HFF-Myc (cell line): ENCODE measurements at places on chromosomes 5 and 9.

GRCh38 chr5:178145965-178146820 is 7.5 kb downstream of the NHP2 start:
- DNase-seq, result no peak

- DNase-seq, result peak; percentile 1
These were observed 56.2 kb downstream of the DENND4C start for GRCh38 chr9:19286634-19287188.

- DNase-seq, result no peak
These were observed 50.5 kb downstream of the RALGPS1 start for GRCh38 chr9:126965077-126965476.

DNA sequence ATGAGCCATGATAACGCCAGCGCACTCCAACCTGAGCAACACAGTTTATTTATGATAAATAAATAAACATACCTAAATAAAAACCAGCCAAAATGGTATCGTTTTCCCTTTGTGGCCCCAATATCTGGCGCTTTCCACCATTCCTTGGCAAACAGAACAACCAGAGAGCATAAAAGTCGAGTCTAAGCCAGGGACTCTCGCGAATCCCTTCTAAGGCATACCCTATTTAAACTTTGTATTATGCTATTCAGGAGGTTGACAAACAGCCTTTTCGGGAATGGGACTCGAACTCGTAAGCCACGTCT is 386 bp upstream of the MATR3 start:
- no peak for DNase-seq

GRCh38 chr9:74907085-74907484 is 19.4 kb upstream of the TRPM6 start:
- DNase-seq, result no peak

GRCh38 chr9:34501889-34502425 is 20.8 kb downstream of the ENHO start:
- DNase-seq, result no peak

DNA sequence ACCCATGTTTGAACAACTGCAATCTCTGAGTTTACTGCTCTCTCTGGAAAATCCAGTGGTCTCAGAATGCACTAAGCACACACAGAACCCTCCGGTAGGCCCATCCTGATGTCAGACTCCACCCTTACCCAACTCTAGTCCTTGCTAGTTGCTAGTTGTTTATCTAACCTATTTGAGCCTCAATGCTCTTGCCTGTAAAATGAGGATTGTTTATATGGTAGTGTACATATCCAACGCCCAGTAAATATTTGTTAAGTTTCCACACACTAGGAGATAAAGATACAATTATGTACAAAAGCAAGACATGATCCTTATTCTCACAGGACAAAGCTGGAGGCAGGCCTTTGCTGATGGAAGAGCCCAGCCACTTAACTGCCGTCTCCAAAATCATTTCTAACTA is 192.2 kb downstream of the SPOCK1 start:
- DNase-seq, result no peak

- DNase-seq, result no peak
These were observed 19.0 kb downstream of the C9orf152 start for GRCh38 chr9:110188991-110189390.

GRCh38 chr5:76165711-76166374 is 82.7 kb downstream of the SV2C start:
- DNase-seq, result no peak

DNA sequence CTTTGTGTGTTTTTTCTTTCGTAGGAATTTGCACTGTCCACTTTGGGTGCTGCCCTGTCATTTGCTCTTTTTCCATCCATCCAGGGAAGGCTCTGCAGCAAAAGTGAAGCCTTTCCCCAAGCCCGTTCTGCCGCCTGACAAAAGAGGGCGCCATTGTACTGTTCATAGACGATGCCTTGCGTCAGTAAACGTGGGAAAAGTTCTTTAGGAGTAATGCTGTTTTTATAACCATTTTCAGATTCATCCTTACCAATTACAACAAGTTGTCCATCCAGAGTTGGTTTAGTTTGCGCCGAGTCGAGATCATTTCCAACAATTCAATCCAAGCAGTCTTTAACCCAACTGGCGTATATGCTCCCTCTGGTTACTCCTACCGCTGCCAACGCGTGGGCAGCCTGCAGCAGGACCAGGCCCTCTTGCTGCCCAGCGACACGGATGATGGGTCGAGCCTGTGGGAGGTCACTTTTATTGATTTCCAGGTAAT is 34.3 kb upstream of the RPS23 start:
- peak; percentile 63 for DNase-seq

DNA sequence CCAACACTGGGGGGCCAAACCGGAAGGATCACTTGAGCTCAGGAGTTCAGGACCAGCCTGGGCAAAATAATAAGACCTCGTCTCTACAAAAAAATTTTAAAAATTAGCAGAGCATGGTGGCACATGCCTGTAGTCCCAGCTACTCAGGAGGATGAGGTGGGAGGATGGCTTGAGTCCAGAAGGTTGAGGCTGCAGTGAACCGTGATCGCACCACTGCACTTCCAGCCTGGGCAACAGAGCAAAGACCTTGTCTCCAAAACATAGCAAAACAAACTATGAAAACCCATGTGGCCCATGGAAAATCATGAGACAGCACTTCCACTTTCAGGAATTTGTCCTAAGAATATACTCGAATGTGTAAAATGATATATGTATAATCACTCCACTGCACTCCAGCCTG is 6.1 kb downstream of the SETX start:
- DNase-seq, result no peak

- DNase-seq, result no peak
These were observed 66.9 kb downstream of the HMCN2 start for GRCh38 chr9:130332384-130332926.

DNA sequence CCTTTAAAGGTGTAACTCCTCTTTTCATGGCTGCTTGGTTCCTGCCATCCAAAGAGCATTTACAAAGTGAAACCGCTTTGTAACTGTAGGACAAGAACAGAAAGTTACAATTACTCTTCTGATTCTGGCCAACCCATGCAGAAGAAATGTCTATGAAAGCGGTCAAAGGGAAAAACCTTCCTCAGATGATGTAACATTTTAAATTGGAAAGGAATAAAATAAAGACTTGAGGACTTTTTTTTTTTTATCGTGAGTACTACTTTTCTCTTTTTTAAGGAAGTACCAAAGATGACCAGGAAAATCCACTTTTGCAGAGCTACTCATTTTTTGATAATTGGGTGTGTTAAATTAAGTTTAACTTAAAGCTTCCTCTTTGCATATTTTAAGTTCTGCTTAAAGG is 13.0 kb upstream of the C9orf72 start:
- no peak for DNase-seq

- DNase-seq, result no peak
These were observed 212.3 kb downstream of the ERCC6L2 start for GRCh38 chr9:96087669-96088299.

GRCh38 chr9:131868766-131869165 is 128.9 kb upstream of the RAPGEF1 start:
- DNase-seq, result no peak

GRCh38 chr5:122129306-122129705 is at the start of gene ZNF474:
ZNF474 (plus strand) TSS chr5:122129546; CDS start chr5:122151991, 22,445 bp downstream.
- DNase-seq, result peak; percentile 94

GRCh38 chr5:133861161-133861737 is 107.2 kb downstream of the C5orf15 start:
- no peak for DNase-seq

DNA sequence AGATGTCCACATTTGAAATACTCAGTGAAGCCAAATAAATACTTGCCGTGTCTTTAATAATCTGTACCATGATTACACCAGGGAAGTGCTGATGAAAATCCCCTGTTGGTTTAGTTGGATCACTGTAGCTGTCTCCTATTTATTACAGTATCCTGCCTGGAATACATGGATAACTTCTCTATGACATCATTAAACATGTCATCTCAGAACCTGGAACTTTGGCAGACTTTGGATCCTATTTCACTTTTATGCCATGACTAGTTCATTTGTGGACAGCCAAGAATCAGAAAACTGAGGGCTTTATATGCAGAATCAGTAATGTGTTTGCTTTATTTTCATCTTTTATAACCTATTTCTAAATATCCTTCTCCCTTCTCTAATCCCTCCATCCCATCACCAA is at the start of gene TXNDC8:
Gene TXNDC8 (minus strand): TSS at position 137 of the 400 bp plus-strand sequence.
- no peak for DNase-seq

- DNase-seq, result no peak
These were observed 25.4 kb downstream of the EPB41L4B start for GRCh38 chr9:109295221-109296130.

GRCh38 chr5:18003784-18004183 is 369.5 kb downstream of the TAF11L14 start:
- DNase-seq, result no peak

GRCh38 chr5:7529880-7530279 is 133.9 kb downstream of the ADCY2 start:
- DNase-seq, result no peak

DNA sequence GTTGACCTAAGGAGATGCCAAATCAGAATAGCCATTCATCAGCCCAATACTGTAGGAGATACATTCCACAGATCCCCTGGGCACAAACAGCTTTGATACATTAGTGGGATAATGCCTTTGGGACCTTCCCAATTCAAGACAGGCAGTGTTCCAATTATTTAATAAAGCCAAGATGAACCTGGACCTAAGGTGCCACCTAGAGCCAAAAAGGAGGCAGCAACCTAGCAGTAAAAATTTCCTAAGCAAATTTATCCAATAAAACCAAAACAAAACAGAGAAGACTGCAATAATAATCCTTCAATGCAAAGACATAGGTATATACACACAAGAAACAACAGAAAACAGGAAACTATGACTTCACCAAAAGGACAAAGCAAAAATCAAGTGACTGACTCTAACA is 253.0 kb downstream of the HINT1 start:
- DNase-seq, result no peak

- no peak for DNase-seq
These were observed at the start of gene DIPK1B for GRCh38 chr9:136711751-136712689. DIPK1B (plus strand) TSS chr9:136712572; CDS start chr9:136712666, 94 bp downstream.

GRCh38 chr9:137809040-137809576 is 68.5 kb upstream of the CACNA1B start:
- DNase-seq, result no peak

DNA sequence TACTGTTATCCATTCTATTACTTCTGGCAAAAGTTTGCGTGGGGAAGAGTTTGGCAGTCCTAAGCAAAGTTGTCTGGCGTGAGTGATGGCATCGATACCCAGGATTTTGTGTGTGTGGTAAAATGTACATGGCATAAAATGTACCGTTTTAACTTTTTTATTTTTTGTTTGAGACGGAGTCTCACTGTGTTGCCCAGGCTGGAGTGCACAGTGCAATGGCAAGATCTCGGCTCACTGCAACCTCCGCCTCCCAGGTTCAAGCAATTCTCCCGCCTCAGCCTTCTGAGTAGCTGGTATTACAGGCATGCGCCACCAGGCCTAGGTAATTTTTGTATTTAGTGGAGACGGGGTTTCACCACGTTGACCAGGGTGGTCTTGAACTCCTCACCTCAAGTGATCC is 55.4 kb upstream of the TJP2 start:
- no peak for DNase-seq

- no peak for DNase-seq
These were observed 130.0 kb downstream of the PDE4D start for GRCh38 chr5:59763541-59763940.

DNA sequence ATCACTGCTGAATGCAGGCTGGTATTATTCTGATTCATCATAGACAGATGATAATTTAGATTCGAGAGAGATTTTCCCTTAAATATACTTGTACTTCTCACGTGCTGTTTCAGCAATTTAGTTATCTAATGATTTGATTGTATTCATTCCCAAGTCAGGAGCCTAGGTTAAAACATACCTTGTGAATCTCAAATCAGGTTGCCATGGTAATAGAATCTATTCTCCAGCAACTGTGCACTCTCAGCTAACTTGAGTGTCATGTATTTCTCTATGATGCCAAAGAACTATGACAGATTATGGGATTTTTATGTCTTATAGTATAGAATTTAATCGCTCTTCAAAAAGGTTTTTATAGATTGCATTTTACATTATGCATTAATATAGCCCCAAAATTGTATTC is 315.3 kb downstream of the GABRG2 start:
- no peak for DNase-seq
